Stomach (tissue), 19 donors: ENCODE measurements at places on chromosomes 7 and 10. TPM values are rescaled to one million over a fixed set of nuclear protein-coding genes. Genes with fewer than 3 reads are reported as not detected.

DNA sequence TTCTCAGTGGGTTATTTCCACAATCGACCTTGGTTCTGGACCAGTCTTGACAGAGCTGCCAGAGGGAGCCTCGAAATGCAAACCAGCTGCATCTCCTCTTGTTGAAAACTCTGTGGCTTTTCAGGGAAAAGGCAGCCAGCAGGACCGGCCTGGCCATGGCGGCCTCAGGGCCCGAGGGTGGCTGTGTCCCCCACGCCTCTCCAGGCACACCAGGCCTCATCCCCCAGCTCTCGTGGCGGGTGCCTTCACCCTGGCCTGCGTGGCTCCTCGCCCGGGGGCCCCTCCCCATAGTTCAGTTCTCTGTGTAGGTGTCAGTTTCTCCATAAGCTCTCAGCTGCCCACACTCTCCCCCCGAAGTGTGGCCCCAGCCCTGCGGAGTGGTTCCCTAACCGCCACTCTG, 63.5 kb downstream of the MGMT start:
- peaks cover 12% of the 10 kb centered on the region for H3K4me1 ChIP-seq
- H3K36me3 ChIP-seq = peaks cover 9% of the 10 kb centered on the region
- H3K4me3 ChIP-seq = no peak overlapping the region
- H3K27me3 ChIP-seq = no peaks in the 10 kb centered on the region

GRCh38 chr10:21449288-21449966, 76.1 kb downstream of the SKIDA1 start:
- no peak for DNase-seq
- no peak overlapping the region for H3K4me3 ChIP-seq
- H3K36me3 ChIP-seq = no peaks in the 10 kb centered on the region

DNA sequence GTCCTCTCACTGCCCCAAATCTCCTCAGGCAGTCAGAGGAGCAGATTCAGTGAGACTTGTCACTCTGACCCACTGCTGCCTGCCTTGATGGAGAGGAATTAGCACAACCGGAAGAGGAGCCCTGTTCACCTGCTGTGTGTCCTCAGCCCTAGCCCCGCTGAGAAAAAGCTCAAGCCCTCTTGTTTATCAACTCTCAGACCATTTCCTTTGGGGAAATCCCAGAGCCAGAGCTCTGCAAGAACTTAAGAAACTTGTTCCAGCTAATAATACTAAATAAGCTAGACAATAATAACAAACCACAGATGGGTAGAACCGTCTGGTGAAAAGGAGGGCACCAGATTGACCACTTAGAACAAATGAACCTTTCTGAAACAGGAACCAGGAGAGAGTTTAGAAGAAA, 37.7 kb upstream of the ITGB1 start:
- no peak overlapping the region for H3K4me3 ChIP-seq
- no peaks in the 10 kb centered on the region for H3K27me3 ChIP-seq

DNA sequence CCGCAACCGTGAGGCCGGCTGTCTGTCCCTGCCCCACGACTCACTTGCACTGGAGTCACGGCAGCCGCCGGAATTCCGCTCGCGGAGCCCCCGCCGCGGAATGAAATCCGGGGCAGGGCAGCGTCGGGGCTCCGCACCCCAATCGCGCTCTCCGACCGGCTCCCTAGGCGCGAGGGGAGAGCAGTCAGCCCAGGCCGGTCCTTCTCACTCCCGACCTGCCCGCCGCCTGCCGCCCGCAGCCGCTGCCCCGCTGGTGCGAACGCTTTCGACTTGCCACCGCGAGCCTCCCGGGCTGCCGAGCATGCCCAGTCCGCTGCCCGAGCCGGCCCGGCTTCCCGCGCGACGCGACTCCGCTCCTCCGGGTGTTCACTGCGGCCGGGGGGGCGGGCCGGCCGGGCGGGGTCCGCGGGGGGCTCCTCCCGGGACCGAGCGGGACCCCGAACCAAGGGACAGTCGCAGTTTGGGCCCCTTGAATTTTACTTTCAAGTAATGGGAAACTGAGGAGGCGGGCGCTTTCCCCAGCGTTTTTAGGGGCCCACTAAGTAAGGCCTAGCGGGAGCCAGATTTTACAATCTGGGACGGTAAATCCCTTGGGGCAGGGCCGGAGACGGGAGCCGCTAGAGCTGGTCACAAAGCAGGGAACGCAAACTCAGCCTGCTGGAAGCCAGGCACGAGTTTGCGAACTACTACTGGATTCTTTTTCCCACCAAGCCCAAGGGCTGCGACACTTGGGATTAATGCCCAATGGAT, at the start of gene SGMS1:
SGMS1 (minus strand) TSS at position 294 of the 750 bp plus-strand sequence. CDS start 279,842 bp downstream, outside the sequence.
- H3K4me3 ChIP-seq = peak within 1 kb of the TSS; percentile 91
- H3K36me3 ChIP-seq = peaks cover 4% of the 10 kb centered on the region
- peaks cover 20% of the 10 kb centered on the region for H3K4me1 ChIP-seq
- peak within 1 kb of the TSS; percentile 99 for H3K27ac ChIP-seq
- peak; percentile 96 for DNase-seq

GRCh38 chr7:93212881-93213280, 13.4 kb downstream of the HEPACAM2 start:
- H3K27me3 ChIP-seq = no peaks in the 10 kb centered on the region
- H3K4me3 ChIP-seq = no peak overlapping the region
- H3K36me3 ChIP-seq = no peaks in the 10 kb centered on the region
- H3K4me1 ChIP-seq = no peaks in the 10 kb centered on the region

DNA sequence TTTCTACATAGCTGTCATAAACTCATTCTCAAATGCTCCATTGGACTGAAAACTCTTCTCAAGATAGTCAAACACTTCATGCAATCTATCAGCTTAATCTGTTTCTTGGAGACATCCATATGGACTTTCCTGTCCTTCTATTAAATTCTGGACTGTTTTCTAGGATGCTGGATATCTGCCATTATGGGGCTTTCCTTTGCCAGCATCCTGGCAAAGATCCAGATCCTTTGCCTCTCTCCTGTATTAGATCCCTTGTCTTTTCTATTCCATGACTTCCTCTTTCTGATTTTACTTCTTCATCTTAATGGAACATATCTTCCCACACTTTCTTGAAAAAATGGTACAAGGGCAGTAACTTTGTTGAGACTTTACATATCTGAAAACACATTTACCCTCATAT, 35.9 kb upstream of the SKAP2 start:
- H3K36me3 ChIP-seq = no peaks in the 10 kb centered on the region
- H3K27me3 ChIP-seq = no peaks in the 10 kb centered on the region
- H3K4me1 ChIP-seq = no peaks in the 10 kb centered on the region
- DNase-seq = no peak

DNA sequence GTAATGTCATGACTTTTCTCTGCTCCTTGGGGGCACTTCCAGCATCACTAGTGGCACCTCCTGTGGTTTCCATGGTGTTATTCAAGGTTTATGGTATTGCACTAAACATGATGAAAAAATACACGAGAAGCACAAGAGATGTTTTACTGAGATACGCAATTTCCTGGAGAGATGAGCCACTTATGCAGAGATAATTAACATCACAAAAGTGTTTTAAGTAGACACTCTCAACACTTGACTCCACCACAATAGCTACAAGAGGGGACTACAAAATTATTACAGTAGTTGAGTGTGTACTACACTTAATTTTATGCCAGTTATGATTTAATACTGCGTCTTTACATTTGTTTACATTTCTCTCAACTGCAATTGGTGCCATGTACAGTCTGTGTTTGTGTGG, 906.7 kb downstream of the DNAJB9 start:
- H3K27ac ChIP-seq = no peak overlapping the region
- H3K4me3 ChIP-seq = no peak overlapping the region
- H3K36me3 ChIP-seq = no peaks in the 10 kb centered on the region
- H3K4me1 ChIP-seq = no peaks in the 10 kb centered on the region
- DNase-seq = no peak

DNA sequence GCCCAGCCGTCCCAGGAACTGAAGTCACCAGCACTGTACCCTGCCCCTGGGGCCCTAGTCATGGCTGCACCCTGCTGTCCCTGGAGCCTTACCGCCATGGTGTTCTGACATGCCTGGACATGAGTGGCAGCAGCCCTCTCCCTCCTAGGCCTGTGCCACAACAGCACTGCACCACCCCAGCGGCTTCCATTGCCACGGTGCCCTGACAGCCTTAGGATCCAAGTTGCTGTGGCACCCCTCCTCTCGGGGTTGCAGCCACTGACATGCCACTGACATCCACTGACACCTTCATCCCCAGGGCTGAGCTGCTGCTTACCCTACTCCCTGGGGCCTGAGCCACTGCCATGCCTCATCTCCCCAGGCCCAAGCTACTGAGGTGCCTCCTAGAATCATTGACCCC, 39.6 kb upstream of the SHH start:
- DNase-seq = no peak
- no peak overlapping the region for H3K27ac ChIP-seq
- peaks cover 6% of the 10 kb centered on the region for H3K4me1 ChIP-seq

DNA sequence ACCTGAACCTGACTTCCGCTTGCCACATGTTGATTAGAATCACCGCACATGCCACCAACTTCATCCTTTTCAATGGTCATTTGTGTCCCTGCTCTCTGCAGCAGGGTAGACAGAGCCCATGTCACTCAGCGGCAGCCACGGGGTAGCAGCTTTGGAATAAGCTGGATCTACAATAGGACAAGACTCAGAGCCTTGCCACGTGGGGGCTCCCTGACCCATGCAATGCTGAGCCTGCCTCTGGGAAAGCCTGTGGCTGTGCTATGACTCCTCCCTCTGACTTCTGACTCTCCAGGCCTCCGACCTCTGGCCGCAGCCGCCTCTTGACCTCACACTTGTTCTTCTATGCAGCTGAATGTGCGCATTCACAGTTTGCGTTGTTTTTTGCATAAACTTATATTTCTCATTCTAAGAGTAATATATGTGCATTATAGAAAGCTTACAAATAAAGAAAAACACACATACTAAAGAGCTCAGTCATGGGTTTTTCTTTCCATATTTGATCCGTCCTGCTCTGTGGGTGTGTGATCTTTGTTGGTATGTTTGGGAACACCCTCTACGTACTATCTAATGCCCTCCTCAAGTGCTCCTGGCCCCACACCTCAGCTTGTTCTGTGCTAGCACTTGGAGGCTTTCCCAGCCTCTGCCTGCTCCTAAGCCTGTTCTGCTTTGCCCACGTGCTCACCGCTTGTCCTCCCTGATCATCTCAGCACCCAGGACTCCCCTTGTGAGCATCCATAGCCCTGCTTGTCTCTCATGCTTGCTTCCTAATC, 198.0 kb upstream of the MKI67 start:
- H3K4me1 ChIP-seq = no peaks in the 10 kb centered on the region
- no peaks in the 10 kb centered on the region for H3K27me3 ChIP-seq
- H3K27ac ChIP-seq = no peak overlapping the region
- DNase-seq = peak; percentile 68

DNA sequence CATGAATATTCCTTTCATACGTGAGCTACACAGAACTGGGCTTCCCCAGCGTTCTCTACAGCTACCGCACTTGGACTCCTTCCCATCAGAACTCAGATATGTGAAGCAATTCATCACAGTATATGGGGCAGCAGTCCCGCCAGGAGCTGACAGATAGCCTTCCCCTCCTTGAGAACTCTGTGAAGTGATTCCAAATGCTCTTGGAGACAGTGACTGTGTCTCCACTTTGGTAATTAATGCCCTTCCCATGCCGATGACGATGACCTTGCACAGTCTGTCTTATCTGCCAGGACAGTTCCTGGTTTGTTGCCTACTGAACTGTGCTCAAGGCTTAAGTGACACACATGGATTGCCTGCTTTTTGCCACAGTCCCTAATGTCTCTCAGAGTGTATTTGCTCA, 75.0 kb upstream of the AFAP1L2 start:
- H3K4me3 ChIP-seq = no peak overlapping the region
- no peaks in the 10 kb centered on the region for H3K27me3 ChIP-seq
- peak; percentile 32 for DNase-seq

DNA sequence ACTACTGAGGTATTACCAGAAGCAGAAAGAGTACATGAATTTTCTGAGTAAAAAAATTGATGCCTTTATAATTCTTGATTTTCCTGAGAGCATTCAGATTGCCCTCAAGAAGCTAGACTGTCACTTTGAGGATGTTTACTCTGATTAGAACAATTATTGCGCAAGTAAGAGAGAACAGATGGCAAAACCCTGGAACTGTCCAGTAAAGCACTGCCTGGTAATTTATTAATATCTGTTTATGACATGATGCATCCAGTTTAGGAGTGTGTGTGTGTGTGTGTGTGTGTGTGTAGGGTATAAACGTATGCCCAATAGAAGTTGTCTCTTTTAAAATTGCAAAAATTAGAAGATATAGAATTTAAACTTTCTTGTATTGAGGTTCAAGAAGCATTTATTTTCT, 379.7 kb downstream of the PHTF2 start:
- H3K27ac ChIP-seq = no peak overlapping the region
- no peaks in the 10 kb centered on the region for H3K36me3 ChIP-seq
- H3K4me3 ChIP-seq = no peak overlapping the region
- H3K4me1 ChIP-seq = peaks cover 14% of the 10 kb centered on the region
- no peak for DNase-seq

DNA sequence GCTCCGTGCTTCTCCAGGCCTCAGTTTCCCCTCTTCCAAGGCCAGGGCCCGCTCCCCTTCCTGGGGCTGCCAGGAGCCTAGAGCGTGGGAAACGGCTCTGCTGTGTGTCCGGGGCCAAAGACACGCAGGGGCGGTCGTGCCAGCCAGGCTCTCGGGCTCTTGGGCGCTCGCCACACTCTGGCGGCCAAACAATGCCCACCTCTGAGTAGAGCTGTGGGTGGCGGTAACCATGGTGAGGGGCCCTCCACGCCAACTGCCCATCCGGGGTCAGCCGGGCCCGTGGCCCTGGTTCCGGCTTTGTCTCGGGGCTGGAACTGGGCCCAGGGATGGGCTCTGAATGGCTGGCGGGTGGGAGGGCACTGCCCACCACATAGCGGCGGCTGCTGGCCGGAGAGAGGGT, 16.0 kb downstream of the GRIFIN start:
- no peak for DNase-seq
- no peak overlapping the region for H3K27ac ChIP-seq
- H3K36me3 ChIP-seq = no peaks in the 10 kb centered on the region

GRCh38 chr7:79298145-79298760, 155.2 kb downstream of the MAGI2 start:
- no peaks in the 10 kb centered on the region for H3K36me3 ChIP-seq
- no peak overlapping the region for H3K27ac ChIP-seq
- H3K27me3 ChIP-seq = no peaks in the 10 kb centered on the region
- no peaks in the 10 kb centered on the region for H3K4me1 ChIP-seq
- H3K4me3 ChIP-seq = no peak overlapping the region

DNA sequence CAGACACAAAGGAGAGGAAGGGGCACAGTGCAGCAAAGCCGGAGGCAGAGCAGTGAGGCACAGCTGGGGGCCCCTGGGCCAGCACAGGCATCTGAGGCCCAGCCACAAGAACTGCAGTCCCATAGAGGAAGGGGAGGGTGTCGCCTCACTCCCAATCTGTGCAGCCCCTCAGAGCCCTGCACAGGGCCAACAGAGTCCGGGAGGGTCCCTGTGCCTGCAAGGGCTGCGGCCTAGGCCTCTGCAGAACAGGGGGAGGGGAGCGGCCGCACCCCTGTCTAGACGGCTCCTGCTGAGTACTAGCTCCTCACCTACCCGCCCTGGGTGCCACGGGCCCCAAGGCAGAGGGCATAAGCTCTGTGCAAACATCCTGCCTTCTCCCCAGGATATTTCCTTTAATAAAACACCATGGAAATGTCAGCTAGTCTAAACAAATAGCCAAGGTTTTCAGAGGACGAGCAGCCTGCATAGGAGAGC, 32.4 kb upstream of the RET start:
- no peak overlapping the region for H3K4me3 ChIP-seq
- peaks cover 16% of the 10 kb centered on the region for H3K27me3 ChIP-seq
- H3K4me1 ChIP-seq = no peaks in the 10 kb centered on the region

Gene SFTPA1
- total RNA-seq = not detected

Gene ZPBP
- not detected for total RNA-seq
